ENCODE measurements at places on chromosomes 6 and 20. TPM values are rescaled to one million over a fixed set of nuclear protein-coding genes. Genes with fewer than 3 reads are reported as not detected.

LGSN gene
- total RNA-seq: not detected

HLA-DOB gene
- 2.9 TPM for total RNA-seq

PI16 gene
- total RNA-seq: 5.2 TPM

LSM14B gene
- total RNA-seq: 35.7 TPM

MUC22 gene
- not detected for total RNA-seq

GRCh38 chr20:17276101-17276500, 49.3 kb downstream of the PCSK2 start:
- no peak for DNase-seq
- H3K27ac ChIP-seq: no peak overlapping the region
- H3K4me1 ChIP-seq: no peaks in the 10 kb centered on the region
- H3K27me3 ChIP-seq: no peaks in the 10 kb centered on the region

DNA sequence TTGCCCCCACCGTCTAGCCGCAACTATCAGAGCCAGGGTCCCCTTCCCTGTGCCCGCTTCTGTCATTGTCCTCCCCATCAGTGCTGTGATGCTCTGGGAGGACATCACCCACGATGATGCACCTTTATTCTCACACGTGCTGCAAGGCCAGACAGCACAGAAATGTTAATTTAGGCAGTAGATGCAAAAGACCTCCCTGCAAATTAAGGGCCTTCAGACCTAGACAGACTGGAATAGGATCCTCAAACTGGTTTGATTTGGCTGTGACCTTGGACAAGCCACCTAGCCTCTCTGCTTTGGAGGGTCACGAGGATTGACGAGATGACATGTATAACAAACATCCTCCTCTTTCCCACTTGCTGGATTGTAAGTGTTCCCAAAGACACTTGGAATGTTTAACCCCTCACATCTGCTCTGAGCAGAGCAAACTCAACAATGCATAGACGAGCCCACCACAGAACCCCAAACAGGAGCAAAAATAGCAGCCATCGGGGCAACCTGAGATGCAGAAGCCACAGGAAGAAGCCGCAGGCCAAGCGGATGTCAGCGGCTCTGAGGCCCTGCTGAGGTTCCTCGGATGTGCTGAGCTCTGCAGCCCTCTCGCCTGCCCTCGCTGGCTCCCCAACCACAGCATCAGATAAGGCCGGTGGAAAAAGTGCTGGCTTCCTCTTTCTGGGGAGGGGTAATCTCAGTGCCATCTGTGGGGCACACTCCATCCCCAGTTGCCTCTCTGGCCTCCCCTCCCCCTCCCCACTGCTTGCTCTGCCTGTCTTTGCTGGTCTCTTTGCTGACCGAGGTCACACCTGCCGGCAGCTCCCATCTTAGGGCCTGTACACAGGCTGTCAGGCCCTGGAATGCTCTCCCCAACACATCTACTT, 35.3 kb downstream of the TOX2 start:
- peaks cover 93% of the 10 kb centered on the region for H3K4me1 ChIP-seq
- no peak overlapping the region for H3K27ac ChIP-seq
- peak; percentile 59 for DNase-seq
- H3K27me3 ChIP-seq: no peaks in the 10 kb centered on the region
- H3K36me3 ChIP-seq: no peaks in the 10 kb centered on the region
- peak overlapping the region; percentile 1 for H3K4me3 ChIP-seq

DNA sequence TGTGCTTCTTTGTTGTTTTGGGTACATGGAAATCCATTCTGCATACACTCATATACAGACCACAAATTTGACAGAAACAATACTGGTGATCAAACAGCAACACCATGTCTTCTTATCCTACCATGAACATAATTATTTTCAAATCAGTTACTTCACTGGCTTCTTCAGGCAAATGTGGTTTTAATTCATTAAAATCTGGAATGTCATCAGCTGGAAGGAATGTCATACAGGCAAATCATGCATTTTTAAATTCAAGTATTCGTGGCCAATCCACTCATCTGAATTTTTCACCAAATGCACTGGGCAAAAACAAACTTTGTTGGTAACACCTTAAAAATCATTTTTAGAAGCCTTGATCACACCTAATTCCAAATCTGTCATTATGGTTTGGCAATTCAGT, 59.3 kb downstream of the KIF6 start:
- H3K27me3 ChIP-seq: peaks cover 8% of the 10 kb centered on the region
- no peak overlapping the region for H3K27ac ChIP-seq

DNA sequence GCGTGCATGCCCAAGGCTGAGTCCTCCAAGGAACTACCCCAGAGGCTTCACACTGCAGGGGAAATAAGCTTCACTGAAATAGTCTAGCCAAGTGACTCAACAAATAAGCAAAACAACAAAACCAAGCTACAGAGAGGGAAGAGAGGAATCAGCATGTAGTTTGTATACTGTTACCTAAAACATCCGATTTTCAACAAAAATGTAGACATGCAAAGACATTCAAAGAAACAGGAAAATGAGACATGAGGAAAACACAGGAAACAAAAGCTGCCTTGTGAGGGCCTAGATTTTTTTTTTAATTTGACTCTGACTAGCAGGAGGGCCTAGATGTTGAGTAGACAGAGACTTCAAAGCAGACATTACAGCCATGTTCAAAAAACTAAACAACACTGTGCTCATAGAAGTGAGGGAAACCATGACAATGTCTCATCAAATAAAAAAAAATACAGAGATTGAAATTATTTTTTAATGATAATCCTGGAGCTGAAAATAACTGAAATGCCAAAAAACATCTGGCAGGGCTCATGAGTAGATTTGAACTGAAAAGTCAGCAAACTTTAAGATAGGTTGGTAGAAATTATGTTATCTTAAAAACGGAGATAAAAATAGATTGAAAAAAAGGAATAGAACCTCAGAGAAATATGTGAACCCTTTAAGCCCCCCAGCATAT, 16.4 kb upstream of the KIF25 start:
- H3K4me3 ChIP-seq: no peak overlapping the region
- H3K36me3 ChIP-seq: no peaks in the 10 kb centered on the region
- no peak for DNase-seq
- no peak overlapping the region for H3K27ac ChIP-seq

DNA sequence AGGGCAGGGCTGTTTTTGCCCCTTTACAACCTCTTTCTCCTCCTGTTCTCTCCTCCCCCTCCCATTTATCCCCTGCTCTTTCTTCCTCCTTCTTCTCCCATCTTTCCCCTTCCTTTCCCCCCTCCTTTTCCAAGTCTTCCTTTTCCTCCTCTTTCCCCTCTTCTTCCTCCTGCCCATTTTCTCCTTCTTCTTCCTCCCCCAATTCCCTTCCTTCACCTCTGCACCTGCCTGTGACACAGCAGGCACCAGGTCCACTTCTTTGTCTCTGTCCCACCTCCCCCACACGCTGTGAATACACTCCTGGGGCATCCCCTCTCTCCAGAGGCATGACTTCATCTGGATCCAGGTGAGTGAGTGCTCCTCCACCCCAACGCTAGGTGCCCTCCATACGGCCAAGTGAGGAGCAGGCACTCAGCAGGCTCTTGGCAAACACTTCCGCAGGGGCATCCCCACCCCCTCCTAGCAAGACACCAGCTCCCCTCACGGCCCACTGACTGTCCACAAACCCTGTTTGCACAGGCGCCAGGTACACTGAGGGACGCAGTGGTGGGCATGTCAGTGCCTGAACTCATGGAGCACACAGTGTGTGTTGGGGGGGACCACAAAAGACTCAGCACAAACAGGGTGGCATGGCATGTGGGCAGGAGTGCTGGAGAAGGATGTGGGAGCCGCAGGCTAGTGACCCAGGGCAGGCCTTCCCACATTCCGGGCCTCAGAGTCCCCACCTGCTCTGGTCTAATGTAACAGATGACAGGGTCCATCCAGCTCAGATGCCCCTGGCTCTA, 10.7 kb upstream of the TLDC2 start:
- no peaks in the 10 kb centered on the region for H3K36me3 ChIP-seq
- no peak overlapping the region for H3K27ac ChIP-seq
- DNase-seq: no peak
- H3K4me1 ChIP-seq: peaks cover 7% of the 10 kb centered on the region
- no peak overlapping the region for H3K4me3 ChIP-seq

DNA sequence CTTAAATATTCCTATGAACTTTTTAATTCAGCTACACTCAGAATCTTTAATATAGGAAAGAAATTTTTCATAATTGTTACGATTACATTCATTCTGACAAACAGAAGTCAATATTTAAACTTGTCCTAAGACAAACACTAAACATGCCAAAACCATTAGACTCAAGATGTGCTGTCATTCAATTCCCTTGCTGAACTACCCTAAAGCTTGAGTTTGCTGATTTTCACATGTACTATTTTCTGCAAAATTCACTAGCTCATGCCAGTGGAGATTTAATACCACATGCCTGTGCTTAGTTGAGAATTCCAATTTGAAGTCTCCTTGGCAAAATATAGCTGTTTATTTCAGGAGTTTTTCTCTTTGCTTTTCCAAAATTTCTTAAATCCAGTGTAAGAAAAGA, 448.0 kb downstream of the COL12A1 start:
- no peak overlapping the region for H3K27ac ChIP-seq
- H3K27me3 ChIP-seq: no peaks in the 10 kb centered on the region
- DNase-seq: no peak

GRCh38 chr6:29967379-29968010, 25.2 kb downstream of the HLA-A start:
- no peak overlapping the region for H3K4me3 ChIP-seq
- H3K36me3 ChIP-seq: no peaks in the 10 kb centered on the region
- H3K4me1 ChIP-seq: peaks cover 46% of the 10 kb centered on the region

- DNase-seq: peak; percentile 21
- H3K36me3 ChIP-seq: no peaks in the 10 kb centered on the region
- no peaks in the 10 kb centered on the region for H3K4me1 ChIP-seq
- H3K4me3 ChIP-seq: no peak overlapping the region
- H3K27ac ChIP-seq: no peak overlapping the region
Measured at GRCh38 chr20:61886721-61887595, 178.7 kb downstream of the TAF4 start.

DNA sequence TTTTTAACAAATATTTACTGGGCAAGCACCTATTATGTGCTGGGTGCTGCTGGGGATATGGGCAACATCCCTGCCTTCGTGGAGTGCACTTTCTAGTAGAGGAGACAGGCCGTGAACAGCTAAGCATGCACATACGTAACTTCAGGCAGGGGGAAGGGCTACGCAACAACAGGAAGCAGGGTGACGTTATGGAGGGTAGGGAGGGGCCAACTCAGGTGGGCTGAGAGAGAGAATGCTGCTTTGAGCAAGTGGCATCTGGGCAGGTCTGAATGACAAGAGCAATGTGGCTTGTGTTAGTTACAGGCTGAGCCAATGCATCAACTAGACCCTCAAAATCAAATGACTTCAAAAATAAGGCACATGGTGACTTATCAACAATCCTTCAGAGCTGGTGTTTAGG, 112.1 kb downstream of the CDC5L start:
- DNase-seq: no peak
- H3K27ac ChIP-seq: no peak overlapping the region
- no peaks in the 10 kb centered on the region for H3K4me1 ChIP-seq

- no peak overlapping the region for H3K4me3 ChIP-seq
- DNase-seq: no peak
- peaks cover 4% of the 10 kb centered on the region for H3K27me3 ChIP-seq
- H3K4me1 ChIP-seq: no peaks in the 10 kb centered on the region
Measured at GRCh38 chr6:28720357-28721231, 194.9 kb downstream of the GPX5 start.

GRCh38 chr6:12335131-12335527, 45.0 kb downstream of the EDN1 start:
- H3K27ac ChIP-seq: no peak overlapping the region
- no peak for DNase-seq
- no peaks in the 10 kb centered on the region for H3K4me1 ChIP-seq
- H3K36me3 ChIP-seq: no peaks in the 10 kb centered on the region
- no peak overlapping the region for H3K4me3 ChIP-seq
